Activated CD8-positive, alpha-beta memory T cell treated with anti-CD3 and anti-CD28 coated beads for 36 hours (primary cell): ENCODE measurements at places on chromosomes 5 and 9. TPM values are rescaled to one million over a fixed set of nuclear protein-coding genes. Genes with fewer than 3 reads are reported as not detected.

Gene IFNE
- total RNA-seq, result not detected

Gene SPINK1
- not detected for total RNA-seq

Gene OTP
- not detected for total RNA-seq

Gene SLC46A2
- total RNA-seq, result not detected

Gene FYB1
- total RNA-seq, result 45.3 TPM

Gene CARTPT
- total RNA-seq, result not detected

Gene SPINK5
- not detected for total RNA-seq

Gene RETREG1
- 11.4 TPM for total RNA-seq

Gene SOWAHA
- total RNA-seq, result 0.06 TPM

Gene PCDHA8
- not detected for total RNA-seq

Gene AGGF1
- total RNA-seq, result 34.4 TPM

Gene IL17B
- not detected for total RNA-seq

Gene TRPM6
- not detected for total RNA-seq

Gene TMEM171
- not detected for total RNA-seq

Gene TEK
- not detected for total RNA-seq

Gene CBY3
- 0.96 TPM for total RNA-seq

Gene OR1J2
- not detected for total RNA-seq

Gene NDOR1
- 44.6 TPM for total RNA-seq

Gene SLC2A6
- 14.4 TPM for total RNA-seq
